NCI-H774 (cell line): ENCODE measurements at places on chromosomes 12 and 14.

DNA sequence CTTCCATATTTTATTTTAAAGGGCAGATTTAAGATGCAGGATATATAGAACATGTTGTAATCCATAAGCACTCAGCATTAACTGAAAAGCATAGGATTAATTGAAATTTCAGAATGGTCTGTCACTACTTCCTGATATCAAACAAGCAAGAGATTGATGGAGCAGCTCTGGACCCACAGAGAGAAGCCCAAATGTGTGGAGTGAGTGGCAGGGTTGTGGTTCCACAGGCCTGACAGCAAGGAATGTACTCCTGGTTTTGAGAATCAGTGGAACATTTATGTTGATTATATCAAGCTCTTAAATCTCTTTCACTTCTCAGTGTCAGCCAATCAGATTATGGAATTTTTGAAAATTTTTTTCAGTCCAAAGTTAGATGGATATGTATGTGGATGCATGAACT is 267.6 kb upstream of the PRICKLE1 start:
- no peak for DNase-seq

GRCh38 chr12:55642267-55642666 is 5.6 kb downstream of the OR10P1 start:
- no peak for DNase-seq

DNA sequence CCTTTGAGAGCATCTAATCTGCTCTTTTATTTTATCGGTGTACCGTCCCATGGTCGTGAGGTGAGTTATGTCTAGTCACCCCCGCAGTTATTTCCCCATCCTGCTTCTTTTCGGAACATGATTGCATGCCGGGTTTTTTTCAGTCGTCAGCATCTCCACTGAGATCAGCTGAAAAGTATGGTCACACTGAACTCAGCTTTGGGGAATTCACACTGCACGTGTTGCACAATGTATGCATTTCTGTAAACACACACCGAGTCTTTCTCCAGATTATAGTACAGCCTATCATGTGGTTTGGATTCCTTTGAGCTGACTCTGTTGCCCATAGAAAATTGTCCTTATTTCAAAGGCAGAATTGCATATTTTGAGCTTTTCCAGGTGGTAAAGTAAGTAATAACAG is 24.6 kb downstream of the PLXNC1 start:
- no peak for DNase-seq

DNA sequence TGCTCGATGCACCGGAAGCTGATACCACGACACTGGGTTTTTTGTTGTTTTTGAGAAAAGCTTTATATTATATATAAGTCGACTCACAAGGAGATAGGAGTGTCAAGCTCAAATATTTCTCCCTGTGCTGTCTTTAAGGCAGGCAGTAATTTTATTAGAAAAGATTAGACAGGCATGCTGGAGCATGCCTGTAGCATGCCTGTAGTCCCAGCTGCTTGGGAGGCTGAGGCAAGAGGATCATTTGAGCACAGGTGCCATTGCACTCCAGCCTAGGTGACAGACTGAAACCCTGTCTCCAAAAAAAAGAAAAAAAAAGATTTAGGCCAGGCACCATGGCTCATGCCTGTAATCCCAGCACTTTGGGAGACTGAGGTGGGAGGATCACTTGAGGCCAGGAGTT is 51.8 kb downstream of the GNS start:
- no peak for DNase-seq

DNA sequence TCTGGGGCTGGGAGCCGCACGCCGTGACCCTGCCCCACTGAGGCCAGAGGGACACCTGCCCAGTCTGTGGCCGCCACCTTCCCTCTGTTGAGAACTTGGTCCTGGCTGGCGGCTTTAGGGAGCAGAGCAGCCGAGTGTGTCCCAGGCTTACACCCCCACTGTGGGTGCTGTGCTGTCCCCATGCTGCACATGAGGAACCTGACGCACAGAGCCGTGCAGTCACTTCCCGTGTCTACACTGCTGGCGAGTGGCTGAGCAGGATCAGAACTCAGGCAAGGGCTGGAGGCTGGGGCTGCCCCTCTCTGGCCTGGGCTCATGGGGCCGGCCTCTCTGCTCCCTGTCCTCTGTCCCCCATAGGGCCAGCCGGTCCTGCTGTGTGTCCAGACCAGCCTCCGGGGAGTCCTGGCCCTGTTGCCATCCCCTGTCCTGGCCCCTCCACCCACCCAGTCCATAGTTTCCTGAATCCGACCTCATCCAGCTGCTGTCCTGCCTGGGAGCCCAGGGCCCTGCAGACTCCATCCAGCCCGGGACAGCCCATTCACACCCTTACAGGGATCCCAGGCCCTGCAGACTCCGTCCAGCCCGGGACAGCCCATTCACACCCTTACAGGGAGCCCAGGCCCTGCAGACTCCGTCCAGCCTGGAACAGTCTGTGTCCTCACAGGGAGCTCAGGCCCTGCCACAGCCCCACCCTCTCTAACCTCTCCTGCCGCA is 10.3 kb downstream of the FBRSL1 start:
- DNase-seq, result no peak

- no peak for DNase-seq
Measured at GRCh38 chr12:19461999-19462398, 22.7 kb downstream of the AEBP2 start.

DNA sequence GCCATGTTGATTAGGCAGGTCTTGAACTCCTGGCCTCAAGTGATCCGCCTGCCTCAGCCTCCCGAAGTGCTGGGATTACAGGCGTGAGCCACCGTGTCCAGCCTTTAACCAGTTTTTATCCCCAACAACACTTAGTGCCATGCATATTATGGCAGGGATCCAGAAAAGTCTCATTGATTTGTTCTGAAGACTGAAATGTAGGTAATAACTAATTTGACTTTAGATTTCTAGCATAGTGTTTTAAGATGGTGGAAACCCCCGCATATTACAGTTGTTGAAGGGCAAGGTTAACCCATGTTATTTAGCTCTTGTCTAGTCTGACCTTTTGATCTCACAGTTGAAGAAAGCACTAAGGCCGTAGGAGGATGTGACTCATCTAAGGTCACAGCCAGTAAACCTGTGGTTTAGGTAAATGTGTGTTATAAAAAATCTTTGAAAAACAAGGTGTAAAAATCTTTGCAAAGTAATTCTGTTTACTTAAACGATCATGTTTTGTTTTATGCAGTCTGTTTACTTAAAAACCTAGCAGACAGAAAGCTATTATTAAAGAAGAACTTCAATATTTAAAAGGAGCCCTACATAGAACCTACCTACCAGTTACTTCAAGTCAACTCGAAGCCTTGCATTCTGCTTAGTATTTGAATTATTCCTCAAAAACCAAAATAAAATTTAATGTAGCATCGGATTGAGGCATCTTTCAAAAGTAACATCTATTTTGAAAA is 24.8 kb downstream of the BICDL1 start:
- DNase-seq, result no peak

GRCh38 chr14:99194136-99194535 is 77.9 kb downstream of the BCL11B start:
- DNase-seq, result no peak

GRCh38 chr12:78959556-78959955 is 95.0 kb downstream of the SYT1 start:
- DNase-seq, result no peak

DNA sequence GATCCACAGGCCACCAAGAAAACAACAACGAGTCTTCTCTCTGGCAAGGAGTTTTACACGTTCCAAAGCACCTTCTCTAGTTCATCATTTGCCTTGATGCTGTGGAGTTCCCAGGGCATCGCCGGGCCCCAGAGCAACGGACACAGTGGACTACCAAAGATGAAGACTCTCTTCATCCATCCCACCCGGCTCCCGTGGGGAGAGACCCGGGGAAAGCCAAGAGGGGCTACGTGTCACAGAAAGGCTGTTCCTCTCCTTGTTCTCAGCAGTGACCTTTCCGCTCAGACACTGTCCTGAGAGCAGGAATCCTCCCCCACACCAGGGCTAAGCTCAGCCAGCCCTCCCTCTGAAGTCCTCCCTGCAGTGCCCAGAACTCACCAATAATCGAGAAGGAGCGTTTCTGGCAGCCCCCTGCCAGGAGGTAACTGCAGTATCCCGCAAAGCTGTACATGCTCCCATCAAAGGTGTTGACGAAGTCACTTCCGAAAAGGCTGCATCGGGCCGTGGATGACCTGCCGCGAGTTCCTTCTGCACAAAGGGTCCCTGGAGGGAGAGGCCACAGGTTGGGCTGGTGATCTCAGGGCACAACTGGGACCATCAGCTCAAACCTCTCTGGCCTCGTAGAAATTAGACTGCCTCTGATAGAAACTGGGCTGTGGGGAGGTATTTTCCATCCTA is 3.5 kb downstream of the VWF start:
- no peak for DNase-seq

- no peak for DNase-seq
Measured at GRCh38 chr14:53295985-53296582, 143.0 kb upstream of the DDHD1 start.

GRCh38 chr12:124469193-124469888 is 98.1 kb downstream of the NCOR2 start:
- DNase-seq, result no peak

- peak; percentile 61 for DNase-seq
Measured at GRCh38 chr12:52495389-52495788, 2.3 kb upstream of the KRT6A start.

GRCh38 chr12:14263742-14264141 is 101.7 kb upstream of the ATF7IP start:
- no peak for DNase-seq

DNA sequence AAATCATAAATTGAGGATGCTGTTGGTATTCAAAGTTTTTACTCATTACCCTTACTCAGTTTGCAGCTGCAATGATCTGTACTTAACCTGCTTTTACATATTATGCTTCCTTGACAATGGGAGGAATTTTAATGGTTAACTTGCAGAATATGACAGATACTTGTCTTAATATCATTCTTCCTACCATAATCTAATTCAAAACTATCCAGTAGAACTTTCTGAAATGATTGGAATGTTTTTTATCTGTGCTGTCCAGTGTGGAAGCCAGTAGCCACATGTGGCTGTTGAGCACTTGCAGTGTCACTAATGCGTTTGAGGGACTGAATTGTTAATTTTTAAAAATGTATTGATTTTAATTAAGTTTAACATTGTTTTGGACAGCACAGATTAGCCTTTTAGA is 23.5 kb downstream of the FGFR1OP2 start:
- no peak for DNase-seq

DNA sequence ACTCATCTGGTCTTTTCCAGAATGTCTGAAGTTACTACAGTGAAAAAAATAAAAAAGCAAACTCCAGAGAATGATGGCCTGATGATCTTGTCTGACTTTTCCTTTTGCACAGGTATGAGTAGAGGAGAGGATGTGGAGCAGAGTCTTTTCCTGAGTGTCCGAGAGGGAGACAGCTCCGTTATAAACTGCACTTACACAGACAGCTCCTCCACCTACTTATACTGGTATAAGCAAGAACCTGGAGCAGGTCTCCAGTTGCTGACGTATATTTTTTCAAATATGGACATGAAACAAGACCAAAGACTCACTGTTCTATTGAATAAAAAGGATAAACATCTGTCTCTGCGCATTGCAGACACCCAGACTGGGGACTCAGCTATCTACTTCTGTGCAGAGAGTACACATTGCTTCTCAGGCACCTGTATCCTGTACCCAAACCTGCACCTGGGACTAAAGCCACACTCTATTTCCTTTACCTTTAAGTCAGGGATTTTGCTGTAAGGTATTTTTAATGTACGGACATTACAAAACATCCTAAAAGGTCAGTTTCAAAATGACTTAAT is 75.8 kb upstream of the OR4E1 start:
- no peak for DNase-seq

DNA sequence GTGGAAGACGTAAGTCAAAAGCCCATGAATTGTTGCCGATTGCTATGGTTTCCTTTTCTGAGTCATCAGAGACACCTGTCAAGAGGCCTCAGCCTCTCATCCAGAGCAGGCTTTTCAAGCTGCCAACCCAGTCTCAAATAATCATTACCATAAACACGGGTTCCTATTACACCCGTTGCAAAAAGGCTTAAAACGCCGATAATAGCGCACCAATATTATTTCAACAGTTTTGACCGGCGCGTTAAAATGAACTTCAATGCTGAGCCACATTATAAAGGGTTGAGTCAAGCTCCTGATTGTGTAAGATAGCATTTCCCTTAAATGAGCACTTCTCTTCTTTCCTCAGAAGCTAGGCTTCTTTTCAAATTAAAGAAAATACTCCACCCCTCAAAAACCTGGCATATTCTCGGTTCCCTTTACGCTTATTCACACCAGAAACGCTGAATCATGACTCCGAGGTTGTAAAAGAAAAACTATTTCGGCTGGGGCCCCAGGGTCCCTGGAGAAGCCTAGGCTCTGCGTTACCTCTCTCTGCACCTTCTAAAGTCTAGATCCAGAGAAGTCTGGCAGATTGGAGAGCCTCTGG is 1.4 kb downstream of the TMTC1 start:
- peak; percentile 4 for DNase-seq

DNA sequence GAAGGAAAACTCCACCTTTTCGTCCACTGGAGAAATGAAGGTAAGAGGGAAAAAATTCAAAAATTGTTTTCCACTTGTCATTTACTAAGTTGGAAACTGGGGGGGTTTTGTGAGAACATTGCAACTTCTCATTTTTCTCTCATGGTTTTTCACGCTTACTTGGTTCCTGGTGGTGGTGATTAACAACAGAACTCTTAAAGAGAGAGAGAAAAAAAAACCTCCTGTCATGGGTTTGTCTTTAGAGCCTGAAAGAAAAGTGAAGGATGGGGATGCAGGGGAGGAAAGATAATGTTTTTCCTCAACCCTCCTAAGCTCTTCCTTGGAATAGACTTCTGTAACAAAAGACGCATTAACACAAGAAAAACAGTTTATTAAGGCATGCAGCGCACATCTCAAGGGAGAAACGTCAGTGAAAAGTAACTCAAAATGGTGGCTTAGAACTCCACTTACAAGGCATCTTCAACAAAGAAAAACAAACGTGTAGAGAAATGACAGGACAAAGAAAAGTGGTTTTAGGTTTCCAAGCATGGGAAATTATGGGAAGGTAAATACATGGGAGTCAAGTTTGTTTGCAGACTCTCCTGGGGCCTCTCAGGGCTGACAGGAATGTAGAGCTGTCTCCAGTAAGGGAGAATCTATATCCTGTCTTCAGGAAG is 81.9 kb upstream of the ATF7IP start:
- peak; percentile 29 for DNase-seq

DNA sequence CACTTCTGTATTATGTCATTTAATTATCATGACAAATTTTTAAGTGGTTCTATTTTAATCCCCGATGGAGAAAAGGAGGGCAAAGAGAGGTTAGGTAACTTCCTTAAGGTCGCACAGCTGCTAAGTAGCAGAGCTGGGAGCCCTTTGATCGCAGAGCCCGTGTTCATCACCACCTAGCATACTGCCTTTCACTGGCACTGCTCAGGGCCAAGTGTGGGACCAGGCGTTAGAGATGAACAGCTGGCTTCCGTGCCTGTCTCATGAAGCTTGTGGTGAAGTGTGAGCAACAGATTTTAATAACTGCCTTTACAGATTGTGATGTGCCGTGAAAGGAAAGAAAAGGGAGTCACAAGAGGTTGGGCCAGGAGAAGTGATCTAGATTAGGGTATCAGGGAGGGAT is 273.6 kb downstream of the AKAP6 start:
- DNase-seq, result no peak

- no peak for DNase-seq
Measured at GRCh38 chr12:107480836-107481608, 204.6 kb upstream of the PWP1 start.
